ENCODE measurements at places on chromosomes 7 and 10.

DNA sequence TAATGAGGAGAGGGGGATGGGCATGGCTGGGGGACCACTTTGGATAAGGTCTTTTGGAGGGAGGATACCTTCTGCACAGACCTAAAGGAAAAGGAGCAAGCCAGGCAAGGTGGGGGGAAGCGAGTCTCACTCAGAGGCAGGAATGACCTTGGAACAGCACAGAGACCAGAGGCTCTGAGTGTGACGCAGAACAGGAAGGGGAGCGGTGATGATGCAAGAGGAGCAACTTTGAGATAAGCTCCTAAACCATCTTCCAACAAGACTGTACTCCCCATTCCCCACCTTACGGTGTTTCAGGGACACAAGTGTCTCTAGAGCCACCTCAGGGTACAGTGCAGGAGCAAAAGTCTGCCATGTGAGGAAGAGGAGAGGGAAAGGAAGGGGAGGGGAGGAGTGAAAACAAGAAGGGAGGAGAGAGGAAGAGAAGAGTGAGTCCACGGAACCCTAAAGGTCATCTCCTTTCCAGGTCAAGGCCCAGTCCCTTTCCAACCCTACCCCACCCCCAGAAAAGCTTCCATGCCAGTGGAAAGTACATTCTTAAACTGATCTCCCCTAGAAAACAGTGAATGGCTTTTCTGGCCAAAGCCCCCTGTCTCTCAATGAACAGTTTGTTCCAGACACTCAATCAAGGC is 54.1 kb downstream of the JAZF1 start:
- DNase-seq: no peak

DNA sequence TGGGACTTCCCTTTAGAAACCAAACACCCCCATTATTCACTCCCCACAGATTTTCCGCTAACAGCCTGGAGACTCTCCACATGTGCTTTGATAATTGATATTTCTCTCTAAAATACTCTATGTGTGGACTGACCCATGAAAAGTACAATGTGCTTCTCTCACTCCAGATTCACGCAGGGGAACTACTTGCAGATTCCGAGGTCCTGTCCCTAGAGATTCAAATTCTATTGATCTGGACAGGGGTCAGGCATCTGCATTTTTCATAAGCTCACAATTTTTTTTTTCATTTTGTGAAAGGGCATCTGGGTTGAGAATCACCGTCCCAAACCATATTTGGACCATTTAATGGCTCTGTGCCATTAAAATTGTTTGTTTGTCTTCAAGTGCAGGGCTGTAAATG is 98.7 kb downstream of the CALCR start:
- DNase-seq: no peak

DNA sequence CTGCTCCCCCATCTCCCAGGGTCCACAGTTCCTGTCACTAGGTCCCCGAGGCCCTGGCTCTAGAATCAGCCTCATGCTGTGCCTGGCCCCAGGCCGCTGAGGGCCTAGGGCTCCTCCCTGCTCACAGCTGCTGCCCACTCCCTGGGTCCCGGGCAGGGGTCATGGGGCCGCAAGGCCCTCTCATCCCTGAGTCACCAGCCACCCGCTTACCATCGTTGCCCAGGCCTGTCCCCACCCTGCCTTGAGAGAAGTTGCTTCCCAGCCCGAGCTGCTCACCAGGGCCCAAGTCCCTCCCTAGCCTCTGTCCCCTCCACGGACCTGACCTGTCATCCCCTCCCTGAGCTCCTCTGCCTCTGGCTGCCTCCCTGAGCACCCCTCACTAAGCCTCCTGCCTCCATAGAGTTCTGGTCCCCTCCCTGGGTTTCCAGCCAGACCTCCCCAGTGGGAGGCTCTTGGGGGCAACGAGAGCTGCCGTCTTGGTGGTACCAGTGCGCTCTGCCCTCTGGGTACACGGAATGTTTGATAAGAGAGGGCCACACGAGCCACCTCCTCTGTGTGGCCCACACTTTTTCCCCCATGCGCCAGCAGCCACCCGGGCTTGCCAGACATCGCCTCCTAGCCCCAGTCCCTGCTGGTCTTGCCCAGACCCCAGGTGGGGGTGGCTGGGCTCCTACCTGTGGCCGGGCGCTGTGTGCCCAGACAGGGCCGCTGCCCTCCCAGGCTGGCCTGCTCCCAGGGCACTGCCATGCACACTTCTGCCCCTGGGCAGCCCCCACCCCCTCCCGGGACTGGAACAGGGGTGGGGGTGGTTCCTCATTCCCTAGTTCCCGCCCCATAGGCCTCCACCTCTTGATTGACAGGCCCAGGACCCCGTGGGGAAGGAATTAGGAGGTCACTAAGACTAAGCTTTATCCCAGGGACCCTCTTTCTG is 21.3 kb downstream of the MLXIPL start:
- no peak for DNase-seq

GRCh38 chr7:120691915-120692314 is 166.0 kb downstream of the TSPAN12 start:
- DNase-seq: no peak

DNA sequence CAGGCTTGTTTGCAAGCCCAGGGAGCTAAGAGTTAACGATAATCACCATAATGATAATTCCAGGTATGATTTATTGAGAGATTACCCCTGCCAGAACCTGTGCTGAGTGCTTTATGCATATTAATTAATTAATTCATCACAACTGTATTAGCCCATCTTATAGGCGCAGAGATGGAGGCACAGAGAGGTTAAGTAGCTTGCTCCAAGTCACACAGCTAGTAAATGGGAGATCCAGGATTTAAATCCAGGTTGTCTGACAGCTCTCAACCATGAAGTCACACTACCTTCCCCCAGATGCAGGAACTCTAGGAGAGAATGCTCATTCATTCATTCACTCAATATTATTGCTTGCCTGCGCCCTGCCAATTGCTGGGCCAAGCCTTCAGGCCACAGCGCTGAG is 84.5 kb downstream of the FAM241B start:
- no peak for DNase-seq

- DNase-seq: peak; percentile 53
Observed at GRCh38 chr7:44194069-44194468, 4.8 kb upstream of the GCK start.

GRCh38 chr7:69020536-69020935 is 577.7 kb upstream of the AUTS2 start:
- DNase-seq: no peak

GRCh38 chr10:15585303-15585715 is 134.4 kb downstream of the ITGA8 start:
- peak; percentile 73 for DNase-seq

DNA sequence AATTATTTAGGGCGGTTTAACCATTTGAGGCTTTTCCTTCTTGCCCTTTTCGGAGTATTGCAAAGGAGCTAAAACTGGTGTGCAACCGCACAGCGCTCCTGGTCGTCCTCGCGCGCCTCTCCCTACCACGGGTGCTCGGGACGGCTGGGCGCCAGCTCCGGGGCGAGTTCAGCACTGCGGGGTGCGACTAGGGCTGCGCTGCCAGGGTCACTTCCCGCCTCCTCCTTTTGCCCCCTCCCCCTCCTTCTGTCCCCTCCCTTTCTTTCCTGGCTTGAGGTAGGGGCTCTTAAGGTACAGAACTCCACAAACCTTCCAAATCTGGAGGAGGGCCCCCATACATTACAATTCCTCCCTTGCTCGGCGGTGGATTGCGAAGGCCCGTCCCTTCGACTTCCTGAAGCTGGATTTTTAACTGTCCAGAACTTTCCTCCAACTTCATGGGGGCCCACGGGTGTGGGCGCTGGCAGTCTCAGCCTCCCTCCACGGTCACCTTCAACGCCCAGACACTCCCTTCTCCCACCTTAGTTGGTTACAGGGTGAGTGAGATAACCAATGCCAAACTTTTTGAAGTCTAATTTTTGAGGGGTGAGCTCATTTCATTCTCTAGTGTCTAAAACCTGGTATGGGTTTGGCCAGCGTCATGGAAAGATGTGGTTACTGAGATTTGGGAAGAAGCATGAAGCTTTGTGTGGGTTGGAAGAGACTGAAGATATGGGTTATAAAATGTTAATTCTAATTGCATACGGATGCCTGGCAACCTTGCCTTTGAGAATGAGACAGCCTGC is 3.1 kb downstream of the FZD1 start:
- DNase-seq: no peak

DNA sequence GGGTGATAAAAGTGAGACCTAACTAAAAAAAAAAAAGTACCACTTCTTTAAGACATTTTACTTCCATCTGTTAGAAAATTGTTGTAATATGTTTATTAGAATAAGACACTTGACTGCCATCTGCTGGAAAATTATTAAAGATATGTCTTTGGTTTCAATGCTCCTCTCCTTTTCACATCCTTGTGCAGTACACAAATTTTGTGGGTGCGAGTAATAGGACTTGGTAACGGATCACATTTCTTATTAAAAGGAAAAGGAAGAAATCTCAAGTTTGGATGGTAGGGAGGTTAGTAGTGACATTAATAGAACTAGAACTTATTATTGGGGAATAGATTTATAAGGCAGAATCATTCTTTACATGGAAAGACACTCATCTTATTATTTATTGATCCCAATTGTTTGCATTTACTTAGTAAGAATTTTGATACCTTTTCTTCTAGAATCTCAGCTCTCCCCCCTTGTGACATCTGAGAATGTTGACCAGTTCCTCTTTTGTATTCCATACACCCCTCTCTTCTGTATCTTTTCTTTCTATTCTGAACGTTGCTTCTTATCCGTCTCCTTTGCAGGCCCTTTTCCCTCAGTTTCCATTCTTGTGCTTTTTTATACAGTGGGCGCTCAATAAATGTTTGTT is 43.0 kb upstream of the RPA3 start:
- DNase-seq: peak; percentile 59

DNA sequence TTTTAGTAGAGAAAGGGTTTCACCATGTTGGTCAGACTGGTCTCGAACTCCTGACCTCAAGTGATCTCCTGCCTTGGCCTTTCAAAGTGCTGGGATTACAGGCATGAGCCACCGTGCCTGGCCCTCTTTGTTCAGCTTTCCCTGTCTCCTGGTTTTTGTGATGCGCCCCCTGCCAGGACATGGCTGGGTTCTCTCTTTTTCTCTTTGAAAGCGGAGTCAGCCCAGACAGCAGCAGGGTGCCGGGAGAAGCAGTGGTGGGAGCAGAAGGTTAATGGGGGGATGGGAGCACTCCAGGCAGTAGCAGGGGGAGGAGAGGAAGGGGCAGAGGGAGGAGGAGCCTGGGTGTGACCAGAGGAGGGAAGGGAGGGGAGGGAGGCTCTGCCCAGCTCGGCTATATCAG is 1.8 kb downstream of the MUC3A start:
- no peak for DNase-seq

DNA sequence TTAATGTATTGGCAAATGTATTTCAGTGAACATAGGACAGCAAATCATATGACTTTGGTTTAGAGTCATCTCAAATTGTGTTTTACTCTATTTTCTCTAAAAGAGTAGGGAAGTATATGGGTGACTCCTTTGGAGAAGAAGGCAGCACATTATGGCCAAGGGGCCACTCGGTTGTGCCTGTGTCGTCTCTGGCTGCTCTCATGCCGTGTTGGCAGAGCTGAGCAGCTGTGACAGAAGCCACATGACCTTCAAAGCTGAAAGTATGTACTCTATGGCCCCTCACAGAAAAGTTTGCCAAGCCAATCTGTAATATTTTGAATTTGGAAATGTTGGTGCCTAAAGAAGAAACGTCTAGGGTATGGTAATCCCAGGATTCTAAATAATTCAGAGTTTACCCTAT is 47.5 kb downstream of the TASOR2 start:
- DNase-seq: no peak

GRCh38 chr7:83118347-83119025 is 44.2 kb downstream of the PCLO start:
- no peak for DNase-seq

GRCh38 chr10:20300735-20301134 is 484.5 kb downstream of the PLXDC2 start:
- DNase-seq: no peak

GRCh38 chr10:122696687-122697086 is 3.0 kb downstream of the C10orf120 start:
- DNase-seq: no peak

DNA sequence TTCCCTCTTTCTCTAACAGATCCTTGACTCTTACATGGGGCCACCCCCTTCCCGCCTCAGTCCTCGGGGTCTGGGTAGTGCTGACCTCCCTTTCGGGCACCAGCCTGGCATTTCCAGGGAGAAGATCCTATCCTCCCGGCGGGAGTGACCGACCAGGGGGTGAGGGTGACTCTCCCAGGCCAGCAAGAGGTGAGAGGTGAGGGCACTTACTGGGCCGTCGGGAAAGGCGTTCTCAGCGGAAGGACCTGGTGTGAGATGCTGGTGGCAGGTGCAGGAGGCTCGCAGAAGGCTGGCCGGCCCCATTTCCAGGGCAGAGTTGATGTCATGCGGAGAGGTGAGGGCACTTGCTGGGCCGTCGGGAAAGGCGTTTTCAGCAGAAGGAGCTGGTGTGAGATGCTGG is 4.2 kb upstream of the FOXL3 start:
- no peak for DNase-seq

DNA sequence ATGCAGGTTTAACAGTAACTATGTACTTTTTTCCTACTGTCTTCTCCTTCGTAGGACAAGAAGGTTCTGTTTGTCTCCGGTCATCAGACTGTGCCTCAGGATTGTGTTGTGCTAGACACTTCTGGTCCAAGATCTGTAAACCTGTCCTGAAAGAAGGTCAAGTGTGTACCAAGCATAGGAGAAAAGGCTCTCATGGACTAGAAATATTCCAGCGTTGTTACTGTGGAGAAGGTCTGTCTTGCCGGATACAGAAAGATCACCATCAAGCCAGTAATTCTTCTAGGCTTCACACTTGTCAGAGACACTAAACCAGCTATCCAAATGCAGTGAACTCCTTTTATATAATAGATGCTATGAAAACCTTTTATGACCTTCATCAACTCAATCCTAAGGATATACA is 2.4 kb downstream of the DKK1 start:
- DNase-seq: peak; percentile 27

DNA sequence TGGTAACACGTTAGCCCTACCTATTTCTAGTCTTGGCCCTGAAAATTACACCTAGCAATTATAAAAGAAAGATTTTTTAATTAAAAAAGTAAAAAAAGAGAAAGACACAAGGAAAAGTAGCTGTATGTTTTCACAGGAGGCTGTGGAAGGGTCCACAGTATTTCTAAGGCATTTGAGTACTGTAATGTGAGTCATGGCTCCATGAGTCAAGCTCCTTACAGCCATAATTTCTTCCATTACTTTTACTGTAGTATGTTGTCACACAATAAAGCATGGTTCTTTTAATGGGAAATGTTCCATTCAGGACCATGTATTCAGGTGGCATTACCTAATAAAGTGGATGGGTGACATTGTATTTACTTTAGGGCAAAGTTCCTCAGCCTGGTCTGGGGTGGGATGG is 113.4 kb downstream of the GPR37 start:
- peak; percentile 52 for DNase-seq

GRCh38 chr10:69629897-69630650 is at the start of gene FAM241B:
Gene FAM241B (plus strand): TSS chr10:69630247. CDS start chr10:69631744, 1,497 bp downstream.
- DNase-seq: peak; percentile 43

DNA sequence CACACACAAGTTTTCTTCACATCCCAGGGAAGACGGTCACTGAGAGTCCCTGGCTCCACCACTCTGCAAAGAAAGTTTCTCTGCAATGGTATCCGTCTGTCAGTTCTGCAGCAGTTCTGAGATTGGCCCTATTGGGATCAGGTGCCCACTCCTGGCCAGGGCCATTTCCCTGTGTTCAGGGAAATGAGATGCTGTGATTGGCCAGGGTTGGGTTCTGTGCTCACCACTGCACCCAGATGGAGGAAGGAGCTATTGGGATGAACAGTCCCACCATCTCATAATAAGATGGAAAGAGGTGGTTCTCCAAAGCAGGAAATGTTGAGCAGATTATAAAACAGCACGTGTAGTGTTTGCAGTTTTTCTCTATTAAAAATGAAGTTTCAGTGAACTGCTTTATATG is 13.3 kb upstream of the PIP4K2A start:
- DNase-seq: no peak
